Stimulated activated CD4-positive, alpha-beta T cell treated with anti-CD3 and anti-CD28 coated beads, Interleukin-1b, Interleukin-23, amount 100 ng/mL, for 24 hours (primary cell): ENCODE measurements at places on chromosomes 1 and 21.

DNA sequence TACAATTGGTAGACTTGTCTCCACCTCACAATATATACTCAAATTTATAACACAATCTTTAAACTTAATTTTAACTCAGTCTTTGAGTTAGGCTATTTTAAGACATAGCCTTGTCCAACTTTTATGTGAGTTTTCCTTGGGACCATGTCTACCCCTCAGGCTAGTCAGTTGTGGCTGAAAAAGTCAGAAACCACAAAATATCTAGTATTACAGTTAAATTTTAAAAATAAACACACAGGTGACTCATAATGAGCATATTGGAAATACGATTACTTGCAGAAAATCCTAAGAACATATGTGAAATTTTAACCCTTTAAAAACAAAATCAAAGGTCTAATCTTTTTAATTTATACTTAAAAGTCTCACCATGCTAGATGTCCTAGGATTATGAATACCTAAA, 4.8 kb upstream of the ASB17 start:
- DNase-seq: no peak

- DNase-seq: no peak
These were observed 890 bp downstream of the GJC2 start for GRCh38 chr1:228150461-228151179.

DNA sequence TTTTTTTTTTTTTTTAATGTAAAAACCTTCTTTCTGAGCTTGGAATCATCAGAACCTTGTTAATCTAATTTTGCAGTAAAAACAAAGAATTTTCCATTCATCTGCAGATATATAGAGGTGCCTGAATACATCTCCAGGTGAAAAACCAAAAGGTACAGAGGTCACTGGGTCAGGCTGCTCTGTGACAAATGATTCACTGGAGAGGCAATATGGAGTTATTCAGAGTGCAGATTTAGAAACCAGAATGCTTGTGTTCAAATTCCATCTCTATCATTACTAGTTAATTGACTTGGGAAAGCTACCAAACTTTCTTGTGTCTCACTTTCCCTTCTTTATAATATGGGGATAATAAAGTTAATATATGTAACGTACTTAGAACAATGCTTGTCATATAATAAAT, 51.5 kb upstream of the C1orf53 start:
- DNase-seq: no peak

DNA sequence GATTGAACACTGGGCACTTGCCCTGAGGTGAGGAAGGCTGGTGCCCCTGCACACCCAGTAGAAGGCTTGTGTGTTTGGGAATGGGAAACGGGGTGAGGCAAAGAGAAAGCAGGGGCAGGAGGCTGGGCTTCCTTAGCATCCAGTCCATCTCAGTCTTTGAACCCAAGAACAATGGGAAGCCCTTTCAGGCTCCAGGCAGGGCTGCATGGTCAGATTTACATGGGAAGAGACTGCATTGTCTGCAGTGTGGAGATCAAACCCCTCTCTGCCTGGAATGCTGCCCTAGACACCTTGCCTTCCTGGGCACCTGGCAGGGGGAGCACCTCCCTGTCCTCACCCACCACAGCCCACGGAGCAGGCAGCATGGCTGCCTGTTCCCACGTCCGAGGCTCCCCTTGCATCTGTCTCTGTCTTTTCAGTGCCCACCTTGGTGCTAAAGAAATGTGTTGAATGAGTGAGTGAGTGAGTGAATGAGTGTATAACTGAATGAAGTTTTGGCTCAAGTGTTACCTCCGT, 268.5 kb downstream of the GRIK3 start:
- DNase-seq: no peak

DNA sequence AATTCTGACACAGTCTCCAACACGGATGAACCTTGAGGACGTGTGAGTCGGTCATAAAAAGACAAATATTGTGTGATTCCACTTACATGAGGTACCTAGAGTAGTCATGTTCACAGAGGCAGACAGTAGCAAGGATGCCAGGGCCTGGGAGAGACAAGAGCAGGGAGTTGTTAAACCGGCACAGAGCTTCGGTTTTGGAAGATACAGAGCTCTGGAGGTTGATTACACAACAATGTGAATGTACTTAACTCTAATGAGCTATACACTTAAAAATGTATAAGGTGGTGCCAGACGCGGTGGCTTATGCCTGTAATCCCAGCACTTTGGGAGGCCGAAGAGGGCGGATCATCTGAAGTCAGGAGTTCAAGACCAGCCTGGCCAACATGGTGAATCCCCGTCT, 37.8 kb upstream of the NEK2 start:
- no peak for DNase-seq

DNA sequence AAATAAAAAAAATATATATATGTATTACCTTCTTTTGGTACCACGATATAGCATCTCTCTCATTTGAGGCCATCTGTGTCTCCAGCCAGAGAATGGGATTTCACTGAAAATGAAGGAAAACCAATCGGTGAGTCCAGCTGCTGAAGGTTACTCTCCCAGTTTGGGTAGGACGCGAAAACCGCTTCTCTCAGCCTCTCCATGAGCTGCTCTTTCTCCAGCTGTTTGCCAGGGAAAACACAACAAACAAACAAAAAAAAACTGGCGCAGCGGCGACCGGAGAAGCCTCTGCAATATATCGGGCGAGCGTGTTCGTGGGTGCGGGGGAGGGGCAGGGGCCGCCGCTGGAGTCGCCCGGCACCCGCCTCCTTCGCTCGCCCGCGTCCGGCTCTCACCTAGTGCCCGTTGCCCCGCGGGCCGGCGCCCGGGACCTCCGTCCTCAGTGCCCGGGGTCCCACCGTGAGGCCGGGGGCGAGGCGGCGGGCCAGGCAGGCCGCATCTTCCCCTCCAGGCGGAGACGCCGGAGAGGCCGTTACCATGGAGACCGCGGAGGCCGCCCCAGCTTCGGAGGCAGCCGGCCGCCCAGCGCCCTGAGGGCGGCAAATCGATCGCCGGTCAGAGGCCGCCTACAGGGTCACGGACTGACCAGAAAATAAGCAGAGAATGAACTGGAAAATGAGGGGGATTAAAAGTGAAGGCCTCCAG, 504 bp downstream of the PHTF1 start:
- peak; percentile 49 for DNase-seq

DNA sequence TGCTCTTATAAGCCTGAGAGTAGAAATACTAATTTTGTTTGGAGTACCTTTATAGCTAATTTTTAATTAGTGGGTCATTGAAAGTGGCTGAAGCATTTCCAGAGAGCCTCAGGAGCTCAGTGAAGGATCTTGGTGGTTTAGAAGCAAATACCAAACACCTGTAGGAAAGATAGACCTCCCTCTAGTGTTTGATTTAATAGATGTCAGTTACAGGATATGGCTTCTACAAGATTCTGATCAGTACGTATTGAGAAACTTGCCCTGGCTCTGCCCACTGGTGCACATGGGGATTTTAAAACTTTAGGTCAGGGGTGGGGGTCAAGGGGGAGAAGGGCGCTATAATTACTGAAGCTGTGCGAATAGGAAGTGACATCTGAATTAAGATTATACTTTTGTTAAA, 122.2 kb downstream of the POU2F1 start:
- DNase-seq: no peak

DNA sequence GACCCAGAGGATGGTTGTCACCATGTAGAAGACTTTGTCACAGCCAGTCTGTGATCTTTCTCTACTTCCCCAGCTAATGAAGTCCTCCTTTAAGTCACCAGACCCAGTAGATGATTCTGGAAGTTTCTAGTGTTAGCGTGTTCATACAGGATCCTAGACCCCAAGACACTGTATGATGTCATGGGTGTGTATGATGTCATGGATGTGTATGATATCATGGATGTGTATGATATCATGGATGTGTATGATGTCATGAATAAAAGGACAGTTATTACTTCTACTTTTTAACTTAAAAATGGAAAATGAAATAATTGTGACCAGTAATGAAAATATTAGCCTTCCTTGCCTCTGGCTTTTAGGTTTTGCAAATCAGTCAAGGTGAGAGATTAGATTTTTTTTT, 260.0 kb downstream of the FMN2 start:
- no peak for DNase-seq

DNA sequence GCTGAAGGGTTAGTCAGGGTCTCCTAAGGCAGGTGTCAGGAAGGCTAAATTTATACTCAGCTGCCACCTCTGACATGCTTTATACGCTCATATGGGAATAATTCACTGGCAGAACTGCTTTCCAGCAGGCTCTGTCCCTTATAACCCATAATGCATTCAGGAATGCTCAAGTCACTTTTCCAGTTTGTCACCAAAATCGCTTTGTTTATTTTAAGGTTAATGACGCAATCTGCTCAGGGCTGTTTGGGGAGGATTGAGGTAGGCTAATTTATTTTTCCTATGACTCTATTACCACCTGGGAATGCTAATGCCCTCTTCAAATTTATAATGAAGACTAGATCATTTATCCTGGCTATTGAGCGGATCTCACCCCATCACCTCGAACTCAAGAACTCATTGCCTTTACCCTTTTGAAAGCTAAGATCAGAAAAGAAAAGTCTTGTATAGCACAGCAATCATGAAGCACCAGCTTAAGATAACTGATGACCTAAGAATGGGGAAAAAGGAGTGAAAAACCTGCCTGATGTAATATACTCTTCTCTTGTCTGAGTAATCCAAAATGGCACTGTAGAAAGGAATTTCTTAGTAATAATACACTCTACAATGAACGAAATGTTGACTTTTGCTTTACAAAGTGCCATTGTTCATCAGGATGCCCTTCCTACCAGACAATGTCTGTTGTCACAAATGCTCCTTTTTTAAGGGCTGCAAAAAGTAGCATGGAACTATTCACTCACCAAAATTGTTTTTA, 97.9 kb upstream of the EXO1 start:
- no peak for DNase-seq

DNA sequence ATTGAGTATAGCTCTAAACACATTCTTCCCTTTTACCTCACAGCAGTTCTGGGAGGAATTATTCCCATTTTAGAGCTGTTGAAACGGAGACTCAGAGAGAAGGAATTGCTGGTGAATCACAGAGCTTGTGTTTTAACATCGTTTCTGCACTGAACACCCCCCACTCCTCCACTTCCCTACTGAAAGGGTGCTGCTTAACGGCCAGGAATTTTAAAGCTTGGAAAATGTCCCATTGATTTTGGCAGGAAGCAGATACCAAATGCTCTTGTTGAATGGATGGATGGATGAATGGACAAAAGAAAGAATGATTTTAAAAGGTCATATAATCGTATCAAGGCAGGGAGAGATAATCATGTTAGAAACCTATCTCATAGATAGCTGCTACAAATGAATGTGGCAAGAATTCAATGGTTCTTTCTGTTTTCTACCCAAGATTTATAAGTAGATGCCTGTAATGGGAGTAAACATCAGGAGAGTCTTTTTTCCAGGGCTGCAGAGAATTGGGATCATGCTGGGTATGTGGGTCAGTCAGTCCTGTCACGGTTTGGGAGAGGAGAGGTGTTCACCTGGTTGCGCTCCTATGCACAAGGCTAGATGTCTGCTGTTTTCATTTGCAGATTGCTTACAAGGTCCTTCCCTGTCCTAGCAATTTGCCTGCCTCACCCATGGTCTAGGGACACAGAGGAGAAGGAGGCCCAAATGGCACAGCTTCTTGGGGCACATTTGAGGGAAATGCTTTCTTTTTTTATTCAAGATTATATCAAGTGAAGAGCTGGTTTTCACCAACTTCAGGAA, 19.0 kb downstream of the FAM163A start:
- no peak for DNase-seq

GRCh38 chr1:153250166-153250565, 9.3 kb upstream of the LORICRIN start:
- DNase-seq: no peak

- no peak for DNase-seq
These were observed 51.7 kb downstream of the ITPKB start for GRCh38 chr1:226687426-226687825.

DNA sequence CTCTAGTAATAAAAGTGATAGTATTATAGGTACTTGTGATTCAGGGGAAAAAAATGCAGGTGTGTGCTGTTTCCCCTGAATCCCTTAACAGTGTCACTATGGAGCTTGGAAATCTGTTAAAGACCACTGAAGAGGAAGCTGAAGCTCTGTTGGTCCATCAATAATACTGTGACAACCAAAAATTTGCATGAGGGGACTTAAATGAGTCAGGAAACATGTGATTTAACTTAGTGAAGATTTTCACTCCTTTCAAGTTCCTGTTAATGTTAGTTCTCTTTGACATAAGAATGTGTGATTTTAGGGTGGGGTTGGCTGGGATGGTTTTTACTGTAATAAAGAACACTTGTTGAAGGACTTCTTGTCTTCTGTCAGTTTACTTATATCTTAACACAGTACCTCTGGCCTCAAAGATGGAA, 32.0 kb downstream of the VANGL2 start:
- no peak for DNase-seq

- no peak for DNase-seq
These were observed 49.5 kb downstream of the SSBP3 start for GRCh38 chr1:54356680-54357147.

DNA sequence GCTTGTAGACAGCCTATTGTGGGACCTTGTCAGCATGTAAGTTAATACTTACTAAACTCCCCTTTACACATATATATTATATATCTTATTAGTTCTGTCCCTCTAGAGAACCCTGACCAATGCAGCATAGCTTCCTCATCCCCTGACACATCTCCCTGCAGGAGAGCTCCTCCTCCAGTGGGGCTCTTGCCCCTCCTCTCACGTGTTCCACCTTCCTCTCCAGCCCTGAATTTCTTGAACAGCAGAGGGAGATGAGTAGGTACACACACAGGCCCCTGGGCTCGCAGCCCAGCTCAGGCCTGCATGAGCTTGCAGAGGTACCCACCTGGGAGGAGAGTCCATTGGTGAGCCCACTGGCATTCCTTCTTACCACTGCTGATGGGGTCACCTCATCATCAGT, 27.3 kb upstream of the GOLT1A start:
- DNase-seq: no peak

GRCh38 chr1:197841883-197842553, 60.4 kb upstream of the C1orf53 start:
- DNase-seq: no peak

- DNase-seq: no peak
These were observed 143.3 kb downstream of the RRAGC start for GRCh38 chr1:38716229-38716628.

DNA sequence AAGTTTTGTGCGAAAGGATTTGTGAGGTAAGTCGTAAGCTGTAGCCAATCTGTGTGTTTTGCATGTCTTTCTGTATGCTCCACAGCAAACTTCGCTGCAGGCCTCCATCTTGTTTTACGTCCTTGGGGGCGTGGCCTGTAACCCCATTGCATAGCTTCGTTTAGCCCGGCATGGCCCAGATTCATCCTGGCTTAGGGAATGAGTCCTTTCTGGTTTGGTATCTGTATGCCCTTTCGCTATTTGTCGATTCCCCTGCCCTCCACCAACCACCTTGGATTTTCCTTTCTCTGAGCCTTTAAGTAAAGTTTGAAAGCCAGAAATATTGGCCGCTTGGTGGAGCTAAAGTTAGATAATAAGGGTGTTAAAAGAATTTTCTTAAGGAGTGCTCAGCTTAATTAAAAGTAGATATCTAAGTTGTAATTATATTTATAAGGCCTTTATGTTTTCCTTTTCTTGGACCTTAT, 1.1 kb downstream of the THEM4 start:
- no peak for DNase-seq

GRCh38 chr1:247357781-247358211, 26.1 kb upstream of the ZNF496 start:
- no peak for DNase-seq

- no peak for DNase-seq
These were observed 6.5 kb upstream of the ITGB2 start for GRCh38 chr21:44927259-44927586.

GRCh38 chr1:45892068-45892785, 88.8 kb downstream of the MAST2 start:
- DNase-seq: no peak
